Activated naive CD4-positive, alpha-beta T cell treated with anti-CD3 and anti-CD28 coated beads, Interleukin-2, amount 50 U/mL, for 72 hours (primary cell): ENCODE measurements at places on chromosomes 12 and 14. TPM values are rescaled to one million over a fixed set of nuclear protein-coding genes. Genes with fewer than 3 reads are reported as not detected.
A peak's percentile ranks its signal among the peaks of the same experiment; 100 is the strongest.

The SYCP3 gene
- total RNA-seq = 0.21 TPM

The LRRIQ1 gene
- total RNA-seq = not detected

The LUM gene
- not detected for total RNA-seq

The OR4E2 gene
- total RNA-seq = not detected

The SOX5 gene
- total RNA-seq = not detected

The TGFB3 gene
- 6.3 TPM for total RNA-seq

GRCh38 chr14:64387232-64387781 is 846 bp upstream of the MTHFD1 start:
- DNase-seq = peak; percentile 24

GRCh38 chr14:96844857-96845570 is 47.8 kb downstream of the VRK1 start:
- DNase-seq = no peak

DNA sequence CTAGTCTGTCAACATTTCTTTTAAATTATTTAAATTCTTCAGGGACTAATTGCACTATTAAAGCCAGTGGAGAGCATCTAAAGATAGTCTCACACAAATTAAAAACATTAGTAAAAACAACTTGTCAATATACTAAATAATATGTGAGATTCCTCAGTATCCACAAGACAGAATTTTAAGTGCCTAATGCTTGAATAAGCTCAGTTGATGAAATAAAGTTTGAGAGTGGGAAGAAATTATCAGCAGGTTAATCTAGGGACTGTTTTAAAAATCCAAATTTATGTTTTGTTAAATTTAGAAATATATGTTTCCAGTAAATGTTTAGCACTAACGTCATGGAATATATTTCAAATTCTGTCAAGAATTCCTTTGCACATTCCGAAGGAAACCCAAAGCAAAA is 105.2 kb downstream of the SLC41A2 start:
- no peak for DNase-seq

GRCh38 chr12:21659383-21659782 is 1.7 kb upstream of the LDHB start:
- DNase-seq = no peak

DNA sequence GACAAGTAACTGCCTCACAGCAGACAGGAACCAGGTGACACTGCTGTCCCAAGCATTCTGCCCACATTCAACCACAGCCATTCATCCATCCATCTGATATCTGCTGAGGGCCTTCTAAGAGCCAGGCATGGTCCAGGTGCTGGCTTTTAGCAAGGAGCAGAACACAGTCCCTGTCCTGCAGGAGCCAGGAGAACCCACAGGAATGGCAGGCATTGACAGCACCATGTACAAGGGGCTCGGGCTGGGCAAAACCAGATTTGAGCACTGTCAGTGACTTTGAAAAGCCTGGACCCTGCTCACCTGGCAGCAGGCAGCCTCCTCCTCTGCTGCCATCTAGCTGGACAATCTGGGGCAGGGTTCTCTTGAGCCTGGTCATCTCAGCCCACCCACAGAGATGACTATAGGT is 137.0 kb downstream of the ZFP36L1 start:
- no peak for DNase-seq

DNA sequence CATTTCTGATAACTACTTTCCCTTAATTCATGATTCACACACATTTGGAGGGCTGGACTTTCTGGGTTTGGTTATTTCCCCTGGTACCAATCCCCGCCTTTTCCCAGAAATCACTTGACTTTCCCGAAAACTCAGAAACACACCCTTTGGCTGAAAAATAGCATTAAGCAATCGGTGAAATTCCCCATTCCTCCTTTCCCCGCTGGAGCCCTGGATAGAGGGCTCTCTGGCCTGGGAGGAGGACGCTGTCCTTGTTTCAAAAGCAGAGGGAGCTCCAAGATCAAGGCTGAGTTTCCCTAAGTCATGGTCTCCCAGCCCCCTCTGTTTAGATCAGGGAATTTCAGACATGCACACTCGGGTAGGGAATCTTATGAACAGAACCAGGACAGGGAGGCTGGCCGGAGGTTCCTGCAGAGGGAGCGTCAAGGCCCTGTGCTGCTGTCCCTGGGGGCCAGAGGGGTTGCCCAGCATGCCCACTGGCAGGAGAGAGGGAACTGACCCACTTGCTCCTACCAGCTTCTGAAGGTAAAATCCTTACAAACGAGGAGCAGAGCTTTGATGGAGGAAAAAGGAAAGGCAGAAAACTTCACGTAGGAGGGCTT is at the start of gene C1S:
C1S (plus strand) TSS at position 366 of the 602 bp plus-strand sequence. CDS start 1,195 bp downstream, outside the sequence.
- DNase-seq = no peak

- DNase-seq = no peak
Measured at GRCh38 chr14:73788317-73788598, 63.4 kb upstream of the PTGR2 start.

DNA sequence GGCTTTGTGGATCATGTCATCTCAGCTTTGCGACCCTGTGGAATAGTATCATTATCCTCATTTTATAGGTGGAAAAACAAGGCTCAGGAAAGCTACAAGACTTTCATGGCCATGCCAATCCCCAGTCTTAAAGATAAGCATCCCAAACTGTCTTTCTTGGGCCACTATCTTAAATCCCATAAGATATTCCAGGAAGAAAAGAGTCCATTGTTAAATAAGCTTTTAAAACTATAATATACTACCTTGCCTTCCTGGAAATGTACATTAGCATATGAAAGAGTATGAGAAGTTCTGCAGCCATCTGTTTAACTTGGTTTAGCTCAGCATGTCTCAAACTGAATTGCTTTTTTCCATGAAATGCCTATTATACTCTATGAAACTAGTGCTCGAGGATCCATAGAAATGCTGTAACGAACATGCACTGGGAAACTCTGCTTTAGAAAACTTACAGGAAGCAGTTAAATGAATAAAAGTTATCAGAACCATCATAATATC is 77.1 kb downstream of the B4GALNT3 start:
- no peak for DNase-seq

DNA sequence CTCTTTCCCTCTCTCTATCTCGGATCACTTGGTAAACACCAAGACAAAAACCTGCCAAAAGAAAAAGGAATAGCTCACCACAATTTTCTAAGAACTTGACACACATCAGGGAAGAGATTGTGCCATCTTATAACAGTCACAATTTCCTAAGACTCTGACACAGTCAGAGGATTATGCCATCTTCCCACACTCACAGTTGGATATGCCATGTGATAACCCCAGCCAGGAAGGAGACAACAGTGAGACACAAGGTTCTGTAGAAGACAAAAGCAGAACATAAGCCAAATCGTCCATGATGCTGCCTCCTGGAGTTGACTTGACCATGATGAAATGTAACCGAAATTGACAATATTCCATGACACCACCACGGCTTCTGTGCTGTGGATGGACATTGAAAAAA is 2.8 kb upstream of the CLEC9A start:
- no peak for DNase-seq

DNA sequence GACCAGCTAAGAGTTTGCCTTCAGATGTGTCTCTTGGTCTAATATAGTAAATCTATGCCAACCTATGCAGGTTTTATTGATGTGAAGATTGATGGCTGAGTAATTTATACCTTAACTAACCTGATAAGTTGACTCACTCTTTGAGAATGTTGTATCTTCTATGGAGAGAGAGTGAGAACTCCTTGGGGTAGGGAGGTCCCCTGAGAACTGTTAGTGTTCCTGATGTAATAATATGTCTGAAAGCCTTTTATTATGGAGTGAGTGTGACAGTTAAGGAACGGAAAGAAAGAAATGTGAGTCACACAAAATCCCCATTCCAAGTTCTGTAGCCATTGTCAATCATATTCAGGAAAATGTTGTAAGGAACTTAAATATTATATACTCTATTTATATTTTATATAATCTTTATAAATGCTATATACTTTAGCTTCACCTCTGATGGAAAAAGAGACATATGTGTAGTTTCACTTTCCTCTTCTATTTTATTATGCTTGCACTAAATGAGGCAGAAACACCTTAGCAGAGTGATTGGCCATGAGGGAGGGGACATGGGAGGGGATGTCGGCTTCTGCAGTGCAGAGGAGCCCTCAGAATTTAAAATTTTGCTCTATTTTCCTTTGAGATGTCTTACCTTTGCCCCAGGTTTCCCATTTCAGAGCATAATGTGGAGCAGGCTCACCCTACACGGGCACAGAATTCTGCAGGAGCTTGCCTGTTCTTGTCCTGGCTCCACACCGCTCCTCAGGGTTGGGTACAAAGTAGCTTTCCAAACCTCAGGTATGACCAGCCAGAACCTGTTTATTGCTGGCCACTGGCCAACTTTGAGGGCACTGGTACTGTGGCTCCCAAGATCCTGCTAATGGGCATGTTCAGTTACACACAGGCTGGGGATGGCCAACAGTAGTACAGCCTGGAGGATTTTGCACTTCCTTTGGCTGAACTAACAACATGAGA is 57.7 kb downstream of the ARF6 start:
- no peak for DNase-seq

- no peak for DNase-seq
Measured at GRCh38 chr12:58247633-58248032, 306.3 kb downstream of the ATP23 start.

GRCh38 chr12:27535318-27535717 is 11.3 kb downstream of the PPFIBP1 start:
- no peak for DNase-seq

GRCh38 chr12:82130762-82131161 is 227.4 kb downstream of the CCDC59 start:
- DNase-seq = no peak

GRCh38 chr14:68444449-68445168 is 348.3 kb downstream of the ZFP36L1 start:
- DNase-seq = no peak
